ENCODE measurements at places on chromosomes 7 and 10. TPM values are rescaled to one million over a fixed set of nuclear protein-coding genes. Genes with fewer than 3 reads are reported as not detected.

DNA sequence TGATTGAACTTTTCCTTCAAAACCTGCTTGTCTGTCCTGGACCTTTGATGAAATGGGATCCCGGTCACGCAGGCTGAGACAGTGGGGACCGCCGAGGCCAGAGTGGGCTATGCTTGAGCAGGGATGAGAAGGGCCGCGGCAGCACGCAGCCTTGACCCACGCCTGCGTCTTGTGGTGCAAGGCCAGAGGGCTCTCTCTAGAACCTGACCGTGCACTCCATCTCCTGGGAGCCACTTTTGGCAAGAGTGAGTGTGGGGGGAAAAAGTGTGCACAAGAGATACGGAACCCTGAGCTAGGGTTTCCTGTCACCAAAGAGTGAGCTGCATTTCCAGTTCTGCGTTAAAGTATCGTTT lies 42.4 kb downstream of the WIPI2 start:
- DNase-seq: no peak

PDK4 gene
- 2.5 TPM for total RNA-seq

ANLN gene
- 119 TPM for total RNA-seq

DNA sequence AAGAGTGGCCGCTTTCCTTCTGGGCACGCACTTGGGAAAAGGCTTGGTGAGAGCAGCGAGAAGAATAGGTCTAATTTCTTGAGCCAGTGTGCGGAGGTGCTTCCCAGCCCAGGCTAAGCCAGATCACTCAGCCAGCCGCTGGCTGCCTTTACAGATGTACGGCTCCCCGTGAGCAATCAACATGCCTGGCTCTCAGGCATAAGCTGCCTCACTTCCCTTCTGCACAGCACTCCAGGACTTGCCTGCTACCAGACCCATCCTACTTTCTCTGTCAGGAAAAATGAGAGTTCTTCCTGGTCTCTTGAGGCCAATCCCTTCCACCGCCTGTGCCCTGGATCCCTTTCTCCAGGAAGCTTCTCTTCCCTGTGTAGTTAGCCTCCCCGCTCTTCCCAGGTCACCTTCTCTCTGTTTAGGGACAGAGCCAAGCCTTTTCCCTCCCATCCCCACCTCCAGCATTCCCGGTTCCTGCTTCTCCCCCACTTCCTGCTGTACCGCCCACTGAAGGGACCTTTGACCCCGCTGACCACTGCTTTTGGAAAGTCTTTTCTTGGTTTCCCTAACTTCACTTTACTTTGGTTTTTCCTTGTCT lies 1.1 kb upstream of the ACTR3C start:
- DNase-seq: no peak

CALML3 gene
- not detected for total RNA-seq

LFNG gene
- total RNA-seq: 12.6 TPM

GRCh38 chr10:5904227-5904626 lies 14.2 kb downstream of the FBH1 start:
- no peak for DNase-seq

DNA sequence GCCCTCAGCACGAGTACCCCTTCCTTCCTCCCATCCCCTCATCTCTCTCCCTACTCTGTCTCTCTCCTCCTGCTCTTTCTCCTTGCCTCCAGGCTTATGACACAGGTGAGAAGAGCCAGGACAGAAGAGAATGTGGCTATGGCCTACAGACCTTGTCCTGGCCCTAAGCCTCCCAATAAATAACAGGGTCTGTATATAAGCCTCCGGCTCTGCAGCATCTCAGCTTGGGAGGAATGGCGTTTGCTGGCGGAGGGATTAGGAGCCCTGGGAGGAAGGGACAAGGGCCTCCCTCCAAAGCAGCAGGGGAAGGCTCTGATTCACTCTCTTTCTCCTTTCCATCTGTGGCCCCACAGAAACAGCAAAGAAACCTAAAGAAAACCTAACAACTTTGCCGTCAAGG lies 45.8 kb downstream of the COL13A1 start:
- no peak for DNase-seq

DNA sequence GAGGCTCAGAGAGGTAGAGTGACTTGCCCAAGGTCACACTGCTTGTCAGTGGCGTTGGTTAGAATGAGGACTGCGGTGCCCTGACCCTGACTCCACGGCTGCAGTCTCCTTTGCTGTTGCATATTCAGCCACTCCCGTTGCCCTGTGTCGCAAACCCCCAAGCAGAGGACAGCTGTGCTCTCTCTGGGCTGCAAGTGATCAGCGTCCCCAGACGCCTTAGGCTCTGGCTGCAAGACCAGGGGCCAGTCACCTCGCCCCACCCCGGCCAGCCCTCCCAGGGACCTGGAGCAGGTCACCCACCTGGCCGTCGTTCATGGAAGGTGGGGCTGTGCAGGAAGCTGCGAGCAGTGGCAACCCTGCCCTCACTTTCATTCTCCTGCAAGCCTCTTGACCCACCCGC lies 51.7 kb upstream of the NANOS1 start:
- DNase-seq: no peak

DNA sequence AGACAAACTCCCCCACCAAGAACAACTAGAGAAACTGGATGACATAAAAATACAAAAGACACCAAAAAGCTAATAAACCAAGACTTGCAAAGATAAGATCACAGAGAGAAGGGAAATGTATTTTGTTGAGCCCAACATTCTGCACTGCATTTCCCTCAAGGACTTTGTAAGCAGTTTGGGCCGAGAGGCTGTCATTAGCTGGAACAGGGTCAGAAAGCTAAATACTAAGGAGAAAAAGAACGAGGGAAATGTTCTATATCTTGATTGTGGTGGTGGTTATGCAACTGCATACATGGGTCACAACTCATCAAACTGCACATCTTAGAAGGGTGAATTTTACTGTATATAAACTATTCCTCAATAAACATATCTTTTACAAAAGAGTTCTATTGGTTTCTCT lies 315.0 kb downstream of the IPMK start:
- no peak for DNase-seq

NEUROD6 gene
- total RNA-seq: not detected

CRTAC1 gene
- total RNA-seq: 0.72 TPM

GRCh38 chr7:1100834-1101562 lies 13.1 kb downstream of the GPER1 start:
- peak; percentile 18 for DNase-seq

- no peak for DNase-seq
Measured at GRCh38 chr10:10930979-10931743, 86.5 kb upstream of the CELF2 start.

- DNase-seq: no peak
Measured at GRCh38 chr7:149820622-149821190, 17.5 kb upstream of the ZNF862 start.

- peak; percentile 85 for DNase-seq
Measured at GRCh38 chr7:16940776-16941175, 59.0 kb upstream of the AGR3 start.

GRCh38 chr10:33869028-33869427 lies 534.6 kb upstream of the NRP1 start:
- no peak for DNase-seq

ZNF248 gene
- total RNA-seq: 6.5 TPM

DNA sequence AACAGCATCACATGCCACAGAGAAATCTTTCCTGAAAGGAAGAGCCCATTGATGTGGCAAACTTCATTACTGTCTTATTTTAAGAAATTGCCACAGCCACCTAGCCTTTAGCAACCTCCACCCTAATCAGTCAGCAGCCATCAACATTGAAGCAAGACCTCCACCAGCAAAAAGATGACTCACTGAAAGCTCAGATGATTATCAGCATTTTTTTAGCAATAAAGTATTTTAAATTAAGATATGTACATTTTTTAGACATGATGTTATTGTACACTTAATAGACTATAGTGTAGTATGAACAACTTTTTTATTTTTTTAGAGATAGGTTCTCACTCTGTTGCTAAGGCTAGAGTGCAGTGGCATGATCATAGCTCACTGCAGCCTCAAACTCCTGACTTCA lies 14.8 kb downstream of the STEAP1B start:
- DNase-seq: peak; percentile 52

UTF1 gene
- not detected for total RNA-seq

- DNase-seq: no peak
Measured at GRCh38 chr10:115895166-115895565, 377.8 kb downstream of the GFRA1 start.

AP4M1 gene
- 20.5 TPM for total RNA-seq

ADAP1 gene
- 0.46 TPM for total RNA-seq

SEMA3D gene
- total RNA-seq: 10.3 TPM

CCZ1 gene
- 84.1 TPM for total RNA-seq

GRCh38 chr10:128069351-128070051 lies 56.7 kb downstream of the MKI67 start:
- peak; percentile 68 for DNase-seq

DNA sequence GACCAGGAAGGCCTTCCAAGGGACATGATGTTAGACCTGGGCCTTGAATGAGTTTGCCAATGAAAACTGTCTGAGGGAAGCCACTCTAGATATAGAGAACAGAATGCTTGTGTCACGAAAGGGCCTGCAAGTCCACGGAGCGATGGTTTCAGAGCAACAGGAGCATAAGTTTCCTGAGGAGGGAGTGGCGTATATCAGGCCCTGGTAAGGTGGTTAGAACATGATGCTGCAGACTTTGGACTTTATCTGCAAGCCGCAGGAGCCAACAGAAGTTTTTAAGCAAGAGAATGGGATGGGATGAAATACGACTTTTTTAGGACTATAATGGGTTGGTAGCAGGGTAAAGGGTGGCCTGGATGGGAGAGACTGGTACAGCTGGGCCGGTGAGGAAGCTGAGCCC lies 136.0 kb downstream of the FGFR2 start:
- DNase-seq: no peak

DNA sequence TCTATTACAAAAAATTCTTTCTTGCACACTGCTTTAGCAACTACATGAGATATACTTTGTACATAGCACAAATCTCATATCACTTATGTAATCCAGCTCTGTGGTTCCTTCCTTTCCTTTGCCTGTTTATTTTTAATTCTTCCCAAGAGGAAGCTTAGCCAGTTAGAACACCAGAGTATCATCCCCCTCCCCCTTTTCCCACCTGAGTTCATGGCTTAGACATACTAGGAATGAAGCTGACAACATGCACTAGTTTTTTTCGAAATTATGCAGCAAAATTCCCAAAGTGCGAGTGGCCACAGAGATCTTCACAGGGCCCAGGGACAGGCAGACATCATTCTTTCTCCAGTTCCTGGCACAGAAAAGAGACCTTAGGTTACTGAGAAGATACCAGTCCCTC lies 17.8 kb downstream of the CAV1 start:
- no peak for DNase-seq

GRCh38 chr10:34377833-34378232 lies 437.3 kb downstream of the PARD3 start:
- no peak for DNase-seq

CPED1 gene
- 0.22 TPM for total RNA-seq

GRCh38 chr10:80487421-80487785 lies 33.3 kb downstream of the TSPAN14 start:
- DNase-seq: no peak

- DNase-seq: no peak
Measured at GRCh38 chr10:60086862-60087261, 180.5 kb upstream of the CCDC6 start.

SPDYE6 gene
- not detected for total RNA-seq

CLIP2 gene
- 38.0 TPM for total RNA-seq

- no peak for DNase-seq
Measured at GRCh38 chr7:66668677-66669076, 40.0 kb downstream of the KCTD7 start.

WDR86 gene
- total RNA-seq: not detected

HPSE2 gene
- not detected for total RNA-seq

- no peak for DNase-seq
Measured at GRCh38 chr7:42834676-42835075, 77.2 kb downstream of the C7orf25 start.

- no peak for DNase-seq
Measured at GRCh38 chr10:113091920-113092319, 141.9 kb downstream of the TCF7L2 start.

CPVL gene
- not detected for total RNA-seq

- DNase-seq: peak; percentile 4
Measured at GRCh38 chr7:106866298-106867281, 1.5 kb downstream of the PIK3CG start.

SPDYE1 gene
- total RNA-seq: not detected

DPYSL4 gene
- total RNA-seq: 32.9 TPM

DNA sequence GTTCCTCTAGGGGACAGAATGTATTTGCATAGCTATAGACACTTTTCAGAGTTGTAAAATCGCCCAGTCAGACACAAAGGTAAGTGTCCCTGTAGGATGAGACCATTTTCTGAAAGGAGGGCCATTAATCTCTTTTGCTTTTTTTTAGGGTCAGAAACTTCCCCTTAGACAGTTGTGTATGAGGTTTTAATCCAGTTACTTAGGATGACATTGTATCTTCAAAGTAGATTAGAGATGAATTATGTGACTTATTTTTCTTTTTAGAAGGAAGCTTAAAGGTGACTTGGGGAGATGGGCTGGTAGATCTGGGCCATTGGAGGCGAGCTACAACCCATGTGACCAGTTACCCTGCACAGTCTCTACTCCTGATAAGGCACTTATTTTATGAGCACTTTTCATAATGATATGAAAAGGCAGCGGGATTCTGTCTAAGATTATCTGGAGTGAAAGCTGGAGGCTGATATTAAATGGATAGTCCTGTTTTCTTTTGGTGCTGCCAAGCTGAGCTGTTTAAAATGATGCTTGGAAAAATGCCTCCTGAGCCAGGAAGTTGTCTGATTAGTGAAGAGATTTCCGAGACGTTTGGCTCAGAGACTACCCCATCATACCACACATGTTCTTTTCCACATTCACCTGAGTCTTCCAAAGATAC lies 264.3 kb downstream of the AUTS2 start:
- DNase-seq: no peak

Data from endothelial cell of umbilical vein (primary cell).